ENCODE measurements at places on chromosomes 3 and 15. TPM values are rescaled to one million over a fixed set of nuclear protein-coding genes. Genes with fewer than 3 reads are reported as not detected.

CACNA1D gene
- not detected for total RNA-seq

NME9 gene
- not detected for total RNA-seq

TEX55 gene
- total RNA-seq = not detected

RFTN1 gene
- total RNA-seq = 53.4 TPM

PCSK6 gene
- 1.2 TPM for total RNA-seq

PDE8A gene
- 29.2 TPM for total RNA-seq

CAV3 gene
- total RNA-seq = not detected

IQCH gene
- 4.2 TPM for total RNA-seq

ADAMTSL3 gene
- under 0.01 TPM for total RNA-seq

TBC1D23 gene
- 98.6 TPM for total RNA-seq

Data from smooth muscle cell of the umbilical artery (primary cell).